ENCODE measurements at places on chromosomes 6 and 20. TPM values are rescaled to one million over a fixed set of nuclear protein-coding genes. Genes with fewer than 3 reads are reported as not detected.

SYNE1 gene
- total RNA-seq = 195 TPM

- no peak for DNase-seq
These were observed 270.4 kb downstream of the OGFRL1 start for GRCh38 chr6:71558974-71559373.

DNA sequence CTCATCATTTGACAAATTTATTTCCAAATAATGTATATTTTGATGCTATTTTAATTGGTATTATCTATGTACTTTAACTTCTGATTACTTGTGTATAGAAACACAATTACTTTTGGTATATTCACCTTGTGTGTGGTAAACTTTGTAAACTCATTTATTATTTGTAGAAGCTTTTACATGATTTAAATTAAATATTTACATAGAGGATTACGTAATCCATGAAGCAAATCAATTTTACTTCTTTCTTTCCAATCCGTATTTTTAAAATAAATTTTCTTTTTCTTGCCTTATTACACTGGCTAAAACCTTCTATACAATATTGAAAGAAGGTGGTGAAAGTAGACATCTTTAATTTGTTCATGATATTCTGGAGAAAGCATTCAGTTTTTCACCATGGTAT lies 540.2 kb downstream of the MMUT start:
- DNase-seq = no peak

LTB gene
- total RNA-seq = 7.0 TPM

DNA sequence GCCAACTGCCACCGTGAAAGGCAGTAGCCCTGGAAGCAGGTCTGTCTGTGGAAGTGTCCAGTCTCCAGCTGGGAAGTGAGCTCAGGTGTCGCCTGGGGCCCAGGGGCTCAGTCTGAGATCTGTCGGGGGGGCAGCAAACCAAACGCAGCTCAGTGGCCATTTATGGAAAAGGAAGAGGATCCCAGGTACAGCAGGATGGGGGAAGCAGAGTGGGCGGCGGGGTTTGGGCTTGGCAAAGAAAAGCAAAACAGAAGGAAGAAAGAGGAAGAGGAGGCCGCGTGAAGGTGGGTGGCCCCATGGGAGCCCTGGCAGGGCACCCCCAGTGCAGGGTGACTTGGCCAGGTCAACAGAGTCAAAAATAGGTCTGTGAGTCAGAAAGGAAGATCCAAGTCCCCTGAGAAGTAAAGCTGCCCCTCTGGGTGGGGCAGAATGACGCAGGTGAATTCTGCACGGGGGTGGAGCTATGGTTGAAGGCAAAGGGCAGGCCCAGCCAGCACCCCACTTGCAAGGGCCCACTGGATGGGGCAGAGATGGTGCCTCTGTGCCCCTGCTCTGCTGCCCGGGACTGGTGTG lies 5.3 kb downstream of the PXDC1 start:
- DNase-seq = no peak

DNA sequence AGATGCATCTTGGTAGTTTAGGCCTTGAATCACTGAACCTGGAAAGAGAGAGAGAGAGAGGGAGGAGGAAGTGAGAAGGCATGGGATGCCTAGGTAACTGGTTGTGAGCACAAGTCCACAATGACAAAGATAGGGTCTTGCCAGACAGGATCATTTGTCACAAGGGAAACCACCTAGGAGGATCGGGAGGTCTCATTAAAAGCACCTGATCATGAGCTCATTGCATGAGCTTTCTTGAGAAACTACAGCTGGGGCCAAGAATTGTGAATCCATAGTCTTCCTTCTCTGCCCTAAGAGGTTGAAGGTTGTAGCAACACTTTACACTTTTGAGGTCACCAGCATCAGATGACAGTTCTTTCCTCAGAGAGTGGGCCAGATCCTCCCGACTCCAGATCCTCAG lies 195.7 kb downstream of the CD83 start:
- DNase-seq = no peak

GRCh38 chr20:61957961-61958715 lies 107.5 kb downstream of the TAF4 start:
- DNase-seq = no peak

DNA sequence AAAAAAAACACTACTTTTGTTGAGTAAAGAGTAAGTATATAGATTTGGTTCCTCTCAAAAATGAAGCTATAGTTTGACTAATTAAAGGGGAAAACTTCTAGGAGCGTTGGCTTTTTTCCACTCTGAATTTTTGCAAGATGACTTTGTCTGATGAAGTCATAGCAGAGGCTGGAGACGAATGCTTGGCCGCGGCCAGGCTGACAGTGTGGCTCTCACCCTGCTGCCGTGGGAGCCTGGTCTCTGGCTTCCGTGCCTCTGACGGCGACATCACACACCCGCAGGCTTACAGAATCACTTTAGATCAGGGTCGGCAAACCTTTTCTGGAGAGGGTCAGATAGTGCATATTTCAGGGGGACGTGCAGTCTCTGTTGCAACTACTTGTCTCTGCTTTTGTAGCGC lies 145.0 kb downstream of the PHACTR3 start:
- DNase-seq = no peak
